Activated T-helper 2 cell treated with anti-CD3 and anti-CD28 coated beads, Interferon-gamma antibody, Interleukin-2, Interleukin-4, amounts not matched to agents 10 μg/mL and 5 μg/mL and 100 μg/mL, durations not matched to agents 14 hours and 24 hours and 36 hours (primary cell): ENCODE measurements at places on chromosomes 11 and 22.

GRCh38 chr11:15625691-15626090 lies 511.0 kb downstream of the INSC start:
- no peaks in the 10 kb centered on the region for H3K36me3 ChIP-seq
- H3K27ac ChIP-seq, result no peak overlapping the region
- no peak for DNase-seq
- H3K4me1 ChIP-seq, result no peaks in the 10 kb centered on the region

DNA sequence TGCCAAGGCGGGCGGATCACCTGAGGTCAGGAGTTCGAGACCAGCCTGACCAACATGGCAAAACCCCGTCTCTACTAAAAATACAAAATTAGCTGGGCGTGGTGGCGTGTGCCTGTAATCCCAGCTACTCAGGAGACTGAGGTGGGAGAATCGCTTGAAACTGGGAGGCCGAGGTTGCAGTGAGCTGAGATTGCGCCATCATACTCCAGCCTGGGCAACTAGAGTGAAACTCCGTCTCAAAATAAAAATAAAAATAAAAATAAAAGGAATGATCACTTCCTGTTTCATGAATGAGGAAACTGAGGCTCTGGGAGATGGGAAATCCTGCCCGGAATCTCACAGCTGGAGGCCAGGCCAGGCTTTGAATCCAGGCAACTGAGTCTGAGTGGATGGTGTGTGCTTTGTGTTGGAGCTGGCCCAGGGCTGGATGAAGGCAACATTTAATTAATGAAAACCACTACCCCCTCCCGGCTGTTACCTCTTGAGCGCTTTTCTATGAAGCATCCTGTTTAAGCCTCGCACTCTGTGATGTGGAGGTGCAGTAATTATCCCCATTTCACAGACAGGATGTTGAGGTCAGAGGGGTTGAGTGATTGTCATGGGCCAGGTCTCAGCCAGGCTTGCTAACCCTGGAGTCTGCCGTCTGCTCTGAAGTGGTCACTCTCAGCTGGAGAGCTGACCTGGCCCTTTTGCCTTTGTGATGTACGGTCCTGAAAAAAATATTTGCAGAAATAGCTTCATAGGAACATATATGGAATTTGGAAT lies 27.8 kb downstream of the LRP5 start:
- H3K27ac ChIP-seq, result no peak overlapping the region
- H3K4me3 ChIP-seq, result no peak overlapping the region
- H3K27me3 ChIP-seq, result no peaks in the 10 kb centered on the region
- no peaks in the 10 kb centered on the region for H3K36me3 ChIP-seq
- peak; percentile 37 for DNase-seq
- H3K4me1 ChIP-seq, result peaks cover 42% of the 10 kb centered on the region

GRCh38 chr22:47602732-47603131 lies 840.3 kb downstream of the TBC1D22A start:
- no peaks in the 10 kb centered on the region for H3K36me3 ChIP-seq
- H3K4me1 ChIP-seq, result no peaks in the 10 kb centered on the region
- no peak overlapping the region for H3K27ac ChIP-seq
- no peak overlapping the region for H3K4me3 ChIP-seq
- H3K27me3 ChIP-seq, result no peaks in the 10 kb centered on the region
- no peak for DNase-seq

DNA sequence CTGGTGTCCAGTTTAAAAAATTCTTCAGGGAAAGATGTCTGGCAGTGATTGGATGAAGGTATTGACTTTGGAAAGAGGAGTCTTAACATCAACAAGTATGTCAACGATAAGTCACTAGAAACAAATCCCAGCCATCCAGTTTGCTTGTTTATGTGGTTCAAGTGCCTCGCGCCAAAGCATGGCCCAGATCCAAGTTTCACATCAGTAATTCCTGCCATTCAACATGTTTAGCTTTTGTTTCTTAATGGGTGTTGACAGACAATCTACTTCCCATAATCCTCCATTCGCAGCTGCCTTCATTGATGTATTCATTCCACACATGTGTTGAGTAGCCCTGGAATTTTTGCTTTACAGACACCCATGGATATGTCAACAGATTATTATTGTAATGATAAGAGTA lies 77.8 kb downstream of the UBASH3B start:
- no peak overlapping the region for H3K4me3 ChIP-seq
- no peaks in the 10 kb centered on the region for H3K27me3 ChIP-seq
- DNase-seq, result no peak
- H3K36me3 ChIP-seq, result no peaks in the 10 kb centered on the region
- no peak overlapping the region for H3K27ac ChIP-seq

- no peak for DNase-seq
- no peak overlapping the region for H3K4me3 ChIP-seq
- H3K27ac ChIP-seq, result no peak overlapping the region
- peaks cover 20% of the 10 kb centered on the region for H3K36me3 ChIP-seq
Measured at GRCh38 chr11:76551400-76551799, 106.6 kb downstream of the EMSY start.

GRCh38 chr22:30245985-30246813 lies at the start of gene LIF:
Gene LIF (minus strand): TSS chr22:30246759. CDS start chr22:30246695, 64 bp downstream.
- no peaks in the 10 kb centered on the region for H3K27me3 ChIP-seq
- peak within 1 kb of the TSS; percentile 99 for H3K27ac ChIP-seq
- peaks cover 51% of the 10 kb centered on the region for H3K36me3 ChIP-seq
- H3K4me1 ChIP-seq, result peaks cover 66% of the 10 kb centered on the region
- peak; percentile 65 for DNase-seq

DNA sequence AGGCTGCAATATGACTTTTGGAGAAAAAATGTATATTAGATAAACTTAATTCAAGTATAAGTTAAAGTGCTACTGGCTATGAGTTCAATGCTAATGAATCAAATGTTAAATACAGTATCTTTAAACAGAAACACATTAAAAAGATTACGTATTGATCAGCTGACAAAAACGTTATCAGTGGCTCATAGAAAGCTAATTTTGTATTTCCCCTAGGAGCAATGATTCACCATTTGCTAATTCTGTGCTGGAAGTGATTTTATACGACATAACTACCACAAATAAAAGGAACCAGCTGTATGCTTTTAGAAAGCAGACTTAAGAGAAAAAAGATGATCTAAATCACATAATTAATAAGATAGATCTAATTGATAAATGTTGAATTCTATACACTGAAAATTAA lies 43.6 kb downstream of the MRE11 start:
- no peak for DNase-seq
- peaks cover 42% of the 10 kb centered on the region for H3K36me3 ChIP-seq
- H3K4me3 ChIP-seq, result no peak overlapping the region
- no peaks in the 10 kb centered on the region for H3K4me1 ChIP-seq
- H3K27ac ChIP-seq, result no peak overlapping the region

DNA sequence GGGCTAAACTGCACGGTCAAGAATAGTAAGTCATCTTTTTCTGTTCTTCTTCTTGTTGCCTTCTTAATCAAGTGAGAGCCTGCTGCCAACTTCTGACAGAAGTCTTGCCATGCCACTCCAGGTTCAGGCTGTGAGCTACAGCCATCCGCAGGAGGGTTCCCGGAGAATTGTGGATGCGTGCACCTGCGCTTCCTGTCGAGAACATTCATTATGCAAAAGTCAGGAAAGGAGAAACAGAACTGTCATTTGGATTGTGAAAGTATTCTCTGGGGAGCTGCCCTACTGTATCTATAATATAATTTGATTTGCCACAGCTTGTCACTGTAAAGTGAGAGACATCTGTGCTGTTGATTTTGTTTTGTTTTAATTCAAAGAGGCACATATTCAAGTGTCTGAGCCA lies 12.3 kb downstream of the IL17RA start:
- H3K36me3 ChIP-seq, result peaks cover 61% of the 10 kb centered on the region
- H3K4me3 ChIP-seq, result no peak overlapping the region
- no peak overlapping the region for H3K27ac ChIP-seq
- peaks cover 70% of the 10 kb centered on the region for H3K4me1 ChIP-seq

GRCh38 chr11:114110952-114111947 lies 51.7 kb downstream of the ZBTB16 start:
- no peaks in the 10 kb centered on the region for H3K36me3 ChIP-seq
- no peak for DNase-seq
- H3K27me3 ChIP-seq, result peaks cover 74% of the 10 kb centered on the region
- peaks cover 30% of the 10 kb centered on the region for H3K4me1 ChIP-seq
- H3K4me3 ChIP-seq, result no peak overlapping the region
- H3K27ac ChIP-seq, result no peak overlapping the region

GRCh38 chr11:69640995-69641581 lies at the start of gene CCND1:
Gene CCND1 (plus strand): TSS chr11:69641156. CDS start chr11:69641314, 158 bp downstream.
- no peaks in the 10 kb centered on the region for H3K36me3 ChIP-seq
- H3K4me1 ChIP-seq, result peaks cover 3% of the 10 kb centered on the region
- no peak for DNase-seq

DNA sequence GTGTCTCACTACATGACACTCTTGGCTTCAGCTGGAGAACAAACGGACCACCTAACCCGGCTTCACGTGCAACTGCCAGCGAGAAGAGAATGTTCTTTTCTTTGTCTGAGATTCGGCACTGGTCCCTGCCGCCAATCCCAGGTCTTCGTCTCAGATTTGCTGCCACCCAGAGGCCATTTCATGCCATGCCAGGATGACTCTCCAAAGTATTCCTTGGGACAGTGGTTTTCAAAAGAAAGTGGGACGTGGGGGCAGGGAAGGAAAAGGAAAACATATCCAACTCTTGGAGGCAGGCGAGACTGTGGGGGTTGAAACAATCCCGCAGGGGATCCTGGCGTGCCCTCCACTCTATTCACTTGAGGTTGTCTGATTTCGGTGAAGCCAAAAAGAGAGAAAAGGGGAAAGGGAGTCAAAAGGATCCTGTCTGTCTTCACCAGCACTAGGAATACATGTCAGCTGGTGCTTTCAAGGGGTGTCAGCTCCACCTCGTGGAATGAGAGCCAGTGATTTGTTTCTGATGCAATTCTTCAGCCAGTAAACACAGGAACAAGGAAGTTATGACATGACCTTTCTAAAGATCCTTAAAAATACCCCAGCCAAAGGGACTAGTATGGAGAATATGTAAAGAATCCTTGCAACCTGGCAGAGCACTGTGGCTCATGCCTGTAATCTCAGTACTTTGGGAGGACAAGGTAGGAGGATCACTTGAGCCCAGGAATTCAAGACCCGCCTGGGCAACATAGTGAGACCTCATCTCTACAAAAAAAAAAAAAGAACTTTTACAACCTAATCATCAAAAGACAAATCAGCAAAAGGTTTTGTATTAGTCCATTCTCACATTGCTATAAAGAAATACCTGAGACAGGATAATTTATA lies 41.0 kb upstream of the APLNR start:
- H3K27ac ChIP-seq, result no peak overlapping the region
- H3K36me3 ChIP-seq, result no peaks in the 10 kb centered on the region
- peaks cover 20% of the 10 kb centered on the region for H3K27me3 ChIP-seq
- H3K4me1 ChIP-seq, result peaks cover 3% of the 10 kb centered on the region
- H3K4me3 ChIP-seq, result no peak overlapping the region

DNA sequence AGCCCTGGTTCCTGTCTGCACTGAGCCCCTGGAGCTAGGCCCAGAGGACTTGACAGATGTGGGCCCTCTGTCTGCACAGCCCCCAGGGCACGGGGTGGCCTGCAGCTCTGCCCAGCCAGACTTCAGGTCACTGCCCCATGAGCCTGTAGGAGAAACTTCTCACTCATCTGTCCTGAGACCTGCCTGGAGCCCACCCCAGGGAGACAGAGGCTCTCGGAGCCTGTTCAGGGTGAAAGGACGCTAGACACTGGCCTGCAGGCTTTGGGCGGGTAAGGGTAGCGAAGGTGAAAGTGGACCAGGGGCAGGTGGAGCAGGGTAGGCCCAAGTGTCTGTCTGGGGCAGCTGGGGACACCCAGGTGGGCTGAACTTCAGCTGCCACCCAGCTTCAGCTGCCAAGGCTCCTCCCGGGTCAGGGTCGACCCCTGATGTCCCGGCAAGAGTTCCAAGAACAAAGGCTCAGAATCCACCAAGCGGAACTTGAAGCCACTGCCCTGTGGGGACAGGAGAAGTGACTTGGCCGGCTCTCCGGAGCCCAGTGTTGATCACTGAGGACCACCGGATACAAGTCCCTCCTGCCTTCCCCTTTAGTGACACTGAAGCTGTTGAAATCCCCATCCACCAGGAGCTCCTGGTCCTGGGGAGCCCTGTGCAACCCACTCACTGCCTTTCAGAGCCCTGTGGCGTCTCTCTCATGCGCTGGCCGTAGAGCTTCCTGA lies 90.3 kb downstream of the KCNQ1 start:
- H3K27ac ChIP-seq, result no peak overlapping the region
- no peaks in the 10 kb centered on the region for H3K27me3 ChIP-seq
- H3K4me3 ChIP-seq, result no peak overlapping the region
- no peaks in the 10 kb centered on the region for H3K36me3 ChIP-seq

DNA sequence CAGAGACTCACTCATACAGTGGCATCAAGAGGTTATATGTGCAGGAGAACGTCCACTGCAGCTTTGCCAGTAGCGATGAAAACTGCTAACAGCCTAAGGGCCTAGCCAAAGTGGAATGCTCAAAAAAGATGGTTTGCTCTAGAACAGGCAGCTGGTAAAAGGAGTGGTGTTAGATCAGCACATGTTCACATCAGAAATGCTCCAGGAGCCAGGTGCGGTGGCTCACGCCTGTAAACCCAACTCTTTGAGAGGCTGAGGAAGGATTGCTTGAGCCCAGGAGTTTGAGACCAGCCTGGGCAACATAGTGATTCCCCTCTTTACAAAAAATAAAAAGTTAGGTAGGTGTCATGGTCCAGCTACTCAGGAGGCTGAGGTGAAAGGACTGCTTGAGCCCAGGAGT lies 10.3 kb upstream of the TFIP11 start:
- no peak overlapping the region for H3K27ac ChIP-seq
- H3K4me3 ChIP-seq, result no peak overlapping the region
- no peaks in the 10 kb centered on the region for H3K27me3 ChIP-seq
- no peaks in the 10 kb centered on the region for H3K4me1 ChIP-seq
- DNase-seq, result no peak

- peaks cover 11% of the 10 kb centered on the region for H3K36me3 ChIP-seq
- H3K4me1 ChIP-seq, result peaks cover 15% of the 10 kb centered on the region
- no peaks in the 10 kb centered on the region for H3K27me3 ChIP-seq
- no peak for DNase-seq
- H3K27ac ChIP-seq, result no peak overlapping the region
Measured at GRCh38 chr11:67167719-67168118, 48.7 kb downstream of the KDM2A start.

DNA sequence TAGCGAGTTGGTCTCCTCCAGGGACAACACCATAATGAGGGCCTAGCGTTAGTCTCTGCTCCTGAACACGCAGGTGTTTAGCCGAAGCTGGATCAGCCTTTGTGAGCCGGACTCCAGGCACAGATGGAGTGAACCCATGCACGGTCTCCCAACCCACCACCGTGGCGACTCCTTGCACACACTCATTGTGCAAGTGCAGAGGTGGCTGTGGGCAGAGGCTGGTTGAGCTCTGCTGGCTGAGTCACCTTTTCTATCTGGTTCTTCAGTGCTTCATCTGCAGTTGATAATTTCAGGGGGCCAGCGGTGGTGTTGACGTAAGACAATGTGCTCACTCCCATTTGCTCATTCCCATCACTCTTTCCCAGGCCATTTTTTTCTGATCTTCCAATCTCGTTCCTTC lies 72.1 kb upstream of the SLC22A12 start:
- no peaks in the 10 kb centered on the region for H3K36me3 ChIP-seq
- H3K27me3 ChIP-seq, result peaks cover 13% of the 10 kb centered on the region
- H3K4me1 ChIP-seq, result no peaks in the 10 kb centered on the region
- H3K4me3 ChIP-seq, result no peak overlapping the region

GRCh38 chr11:15667127-15667725 lies 552.5 kb downstream of the INSC start:
- no peak for DNase-seq
- H3K27ac ChIP-seq, result no peak overlapping the region
- no peaks in the 10 kb centered on the region for H3K27me3 ChIP-seq
- H3K36me3 ChIP-seq, result no peaks in the 10 kb centered on the region
- H3K4me1 ChIP-seq, result no peaks in the 10 kb centered on the region
- no peak overlapping the region for H3K4me3 ChIP-seq
